ENCODE measurements at places on chromosomes 3 and 15.

DNA sequence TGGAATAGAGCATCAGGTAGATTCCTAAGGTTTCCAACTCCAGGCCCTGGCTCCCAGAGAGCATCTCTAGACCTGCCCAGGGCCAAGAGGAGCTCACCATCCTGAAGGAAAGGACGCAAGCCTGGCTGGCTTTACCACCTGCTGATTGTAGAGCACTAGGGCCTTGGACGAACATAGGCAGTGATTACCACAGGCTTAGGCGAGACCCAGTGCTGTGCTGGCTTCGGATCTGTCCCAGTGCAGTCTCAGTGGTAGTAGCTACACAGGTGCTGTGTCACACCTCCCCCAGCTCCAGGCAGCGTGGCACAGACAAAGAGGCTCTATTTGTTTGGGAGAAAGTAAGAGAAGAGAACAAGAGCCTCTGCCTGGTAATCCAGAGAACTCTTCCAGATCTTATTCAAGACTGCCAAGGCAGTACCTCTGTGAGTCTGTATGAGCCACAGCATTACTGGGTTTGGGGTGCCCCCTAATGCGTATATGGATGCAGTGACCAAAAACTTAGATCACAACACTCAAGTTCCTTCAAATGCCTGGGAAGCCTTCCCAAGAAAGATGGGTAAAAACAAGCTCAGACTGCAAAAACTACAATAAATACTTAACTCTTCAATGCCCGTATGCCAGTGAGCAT is 25.4 kb downstream of the ISG20 start:
- DNase-seq: peak; percentile 25

DNA sequence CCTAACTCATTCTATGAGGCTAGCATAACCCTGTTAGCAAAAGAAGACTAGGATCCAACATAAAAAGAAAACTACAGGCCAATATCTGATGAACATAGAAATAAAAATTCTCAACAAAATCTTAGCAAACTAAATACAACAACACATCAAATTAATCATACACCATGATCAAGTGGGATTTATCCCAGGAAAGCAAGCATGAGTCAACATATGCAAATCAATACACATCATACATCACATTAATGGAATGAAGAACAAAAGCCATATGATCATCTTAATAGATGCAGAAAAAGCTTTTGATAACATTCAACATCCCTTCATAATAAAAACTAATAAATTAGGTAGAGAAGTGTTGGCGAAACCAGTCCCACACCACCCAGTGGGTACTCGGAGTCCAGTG is 136.1 kb upstream of the MME start:
- no peak for DNase-seq

- no peak for DNase-seq
These were observed 20.4 kb downstream of the ARPP21 start for GRCh38 chr3:35659768-35660167.

- DNase-seq: no peak
These were observed at the start of gene ARL14 for GRCh38 chr3:160676547-160677303. Gene ARL14 (plus strand): TSS chr3:160677160. CDS start chr3:160677347, 187 bp downstream.

DNA sequence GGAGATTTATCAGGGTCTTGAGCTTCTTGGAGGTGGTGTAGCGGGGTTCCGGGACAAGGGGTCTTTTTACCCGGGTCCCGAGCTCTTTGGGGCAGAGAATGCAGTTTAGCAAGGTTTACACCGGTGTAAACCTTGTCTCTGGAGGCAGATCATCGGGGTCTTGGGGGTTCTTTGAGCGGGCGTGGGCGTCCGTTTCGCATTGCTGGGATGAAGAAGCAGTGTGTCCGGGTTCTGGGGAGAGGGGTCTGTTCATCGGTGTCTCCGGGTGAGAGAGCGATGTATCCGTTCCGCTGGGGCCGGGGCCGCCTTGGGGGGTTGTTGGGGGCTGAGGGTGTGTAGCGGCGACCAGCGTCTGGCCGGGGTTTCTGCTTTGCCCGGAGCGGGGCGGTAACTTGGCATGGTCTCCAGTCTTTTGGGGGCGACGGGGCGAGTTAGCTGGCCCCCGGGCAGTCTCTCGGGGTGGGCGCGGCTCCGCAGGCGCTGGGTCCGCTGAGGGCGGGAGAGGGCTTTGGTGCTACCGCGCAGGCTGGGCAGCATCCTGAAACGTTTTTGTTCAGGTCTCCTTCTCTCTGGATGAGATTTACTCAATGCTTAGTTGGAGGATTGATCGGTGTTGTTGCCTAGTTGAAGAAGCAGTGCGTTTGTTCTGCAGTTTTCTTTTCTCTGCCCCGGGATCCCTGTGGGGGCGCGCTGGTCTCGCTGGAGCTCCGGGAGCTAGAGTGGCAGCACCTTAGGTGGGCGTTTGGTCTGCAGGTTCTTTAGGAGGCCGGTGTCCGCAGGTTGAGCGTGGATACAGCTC is 843 bp downstream of the GLCE start:
- no peak for DNase-seq

GRCh38 chr3:184289426-184289938 is 9.6 kb upstream of the PSMD2 start:
- no peak for DNase-seq

DNA sequence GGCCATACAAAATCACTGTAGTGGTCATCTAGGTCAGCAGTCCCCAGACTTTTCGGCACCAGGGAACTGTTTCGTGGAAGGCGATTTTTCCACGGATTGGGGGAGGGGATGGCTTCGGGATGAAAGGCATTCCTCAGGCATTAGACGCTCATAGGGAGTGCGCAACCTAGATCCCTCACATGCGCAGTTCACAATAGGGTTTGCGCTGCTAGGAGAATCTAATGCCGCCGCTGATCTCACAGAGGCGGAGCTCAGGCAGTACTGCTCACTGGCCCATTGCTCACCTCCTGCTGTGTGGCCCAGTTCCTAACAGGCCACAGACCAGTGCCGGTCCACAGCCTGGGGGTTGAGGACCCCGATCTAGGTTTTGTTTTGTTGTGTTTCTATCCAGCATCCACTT is 200.1 kb downstream of the SLC9A9 start:
- no peak for DNase-seq

DNA sequence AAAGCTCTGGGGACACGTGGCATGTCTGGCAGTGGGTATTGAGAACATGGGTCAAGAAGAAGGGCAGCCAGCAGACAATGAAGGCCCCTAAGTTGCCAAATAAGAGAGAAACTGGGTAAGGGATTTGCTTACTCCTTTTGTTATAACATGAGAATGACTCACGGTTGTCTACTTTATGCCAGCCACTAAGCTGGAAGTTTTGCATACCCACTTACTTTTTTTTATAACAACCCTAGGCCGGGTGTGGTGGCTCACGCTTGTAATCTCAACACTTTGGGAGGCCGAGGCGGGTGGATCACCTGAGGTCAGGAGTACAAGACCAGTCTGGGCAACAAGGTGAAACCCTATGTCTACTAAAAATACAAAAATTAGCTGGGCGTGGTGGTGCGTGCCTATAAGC is 50.0 kb downstream of the DRD3 start:
- DNase-seq: no peak

GRCh38 chr3:190449801-190450200 is at the start of gene TMEM207:
Gene TMEM207 (minus strand): TSS chr3:190449901. CDS start chr3:190449809, 92 bp downstream.
- DNase-seq: no peak

GRCh38 chr15:56948764-56949101 is 30.3 kb downstream of the TCF12 start:
- DNase-seq: no peak

DNA sequence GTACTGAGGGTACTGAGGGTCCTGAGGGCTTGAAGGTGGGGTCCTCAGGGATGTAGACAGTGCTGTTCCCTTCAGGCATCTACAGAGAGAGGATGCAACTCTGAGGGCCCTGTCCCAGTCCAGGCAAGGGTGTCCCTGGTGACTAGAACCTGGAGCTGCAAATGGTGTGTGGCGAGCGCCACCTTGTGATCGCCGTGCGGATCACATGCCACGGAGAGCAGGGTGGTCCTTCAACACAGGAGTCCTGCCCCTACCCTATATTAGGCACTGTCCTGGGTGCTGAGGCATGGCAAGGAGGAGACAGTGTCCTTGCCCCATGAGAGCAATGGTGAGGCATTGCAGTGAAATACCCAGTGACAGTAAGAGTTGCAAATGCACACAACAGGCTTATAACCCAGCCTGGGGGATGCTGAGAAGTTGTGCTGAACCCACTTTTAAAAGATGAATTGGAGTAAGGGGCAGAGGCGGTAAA is 23.6 kb downstream of the RHCG start:
- peak; percentile 81 for DNase-seq

- no peak for DNase-seq
These were observed 208.1 kb downstream of the OSBPL10 start for GRCh38 chr3:31772758-31773473.

- no peak for DNase-seq
These were observed 11.0 kb downstream of the GABRA5 start for GRCh38 chr15:26877831-26878230.

DNA sequence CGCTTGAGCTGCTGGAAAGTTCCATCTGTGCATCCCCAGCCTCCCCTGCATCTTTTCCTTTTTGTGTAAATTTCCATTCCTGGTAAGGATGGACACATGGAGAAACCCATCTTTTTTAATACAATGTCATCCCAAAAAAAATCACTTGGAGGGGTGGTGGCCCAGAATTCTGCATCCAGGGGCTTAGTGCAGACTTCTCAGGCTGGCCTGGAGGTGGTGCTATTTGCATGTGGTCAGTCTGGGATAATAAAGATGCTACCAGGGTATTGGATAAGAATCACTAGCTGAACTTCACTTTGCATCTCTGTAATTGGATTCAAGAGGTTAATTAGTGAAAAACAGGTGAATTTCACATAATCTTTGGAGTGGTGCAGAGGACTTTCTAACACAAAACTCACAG is 1.8 kb upstream of the ZSCAN2 start:
- DNase-seq: no peak

GRCh38 chr3:106089806-106090205 is 221.0 kb upstream of the CBLB start:
- no peak for DNase-seq

GRCh38 chr3:186207515-186207914 is 98.6 kb upstream of the ETV5 start:
- no peak for DNase-seq

DNA sequence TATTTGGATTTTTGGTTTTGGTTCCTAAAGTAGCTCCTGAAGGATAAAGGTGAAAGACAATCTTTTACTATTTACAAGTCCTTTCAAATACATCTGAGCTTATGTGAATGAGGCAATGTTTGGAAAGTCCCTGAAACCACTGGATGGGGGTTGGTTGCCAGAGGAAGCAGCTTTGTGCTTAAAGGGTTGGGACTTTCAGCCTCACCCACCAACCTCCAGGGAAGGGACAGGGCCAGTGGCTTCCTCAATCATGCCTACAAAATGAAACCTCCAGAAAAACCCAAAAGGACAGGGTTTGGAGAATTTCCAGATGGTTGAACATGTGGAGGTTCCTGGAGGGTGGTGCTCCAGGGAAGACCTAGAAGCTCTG is 20.9 kb upstream of the ABHD17C start:
- DNase-seq: no peak

DNA sequence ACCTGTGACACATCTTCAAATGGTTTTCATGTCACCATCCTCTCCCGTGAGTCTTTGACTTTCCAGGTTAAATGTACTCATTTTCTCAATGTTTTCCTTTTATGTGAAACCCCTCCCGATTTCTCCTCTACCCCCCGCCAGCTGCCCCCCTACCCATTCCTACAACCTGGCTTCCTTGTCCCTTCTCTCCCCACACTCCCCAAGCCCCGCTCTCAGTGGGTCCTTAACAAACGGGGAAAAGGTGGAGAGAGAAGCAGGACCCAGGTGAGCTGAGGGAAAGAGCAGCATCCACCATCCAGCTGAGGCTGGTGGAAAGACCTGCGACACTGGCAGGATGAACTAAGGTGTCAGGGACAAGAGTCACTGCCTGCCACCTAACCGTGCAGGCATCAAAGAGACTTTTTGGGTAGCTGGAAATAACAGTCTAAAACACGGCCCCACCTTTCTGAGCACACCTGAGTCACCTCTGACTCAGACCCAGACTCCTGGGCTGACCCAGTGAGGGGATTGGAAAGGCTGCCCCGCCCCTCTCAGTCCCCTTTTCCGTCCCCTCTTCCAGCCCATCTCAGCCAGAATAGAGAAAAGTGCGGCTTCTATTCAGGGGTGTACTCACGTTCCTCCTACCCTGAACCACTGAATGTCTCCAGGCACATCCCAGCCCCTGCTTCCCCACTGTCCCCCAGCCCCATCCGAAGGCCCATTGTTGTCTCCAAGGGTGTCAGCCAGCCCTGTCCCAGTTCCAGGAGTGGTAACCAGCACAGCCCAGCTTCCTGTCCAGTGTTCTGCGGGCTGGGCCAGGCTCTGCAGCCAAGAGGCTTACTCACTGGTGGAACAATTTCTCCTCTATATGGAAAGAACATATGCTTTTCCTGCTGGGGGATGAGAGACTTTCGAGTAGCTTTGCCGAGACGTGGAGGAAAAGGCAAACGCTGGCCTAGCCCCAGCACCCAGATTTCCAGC is 20.4 kb downstream of the ISG20 start:
- DNase-seq: no peak

GRCh38 chr15:40990789-40991188 is 37.5 kb downstream of the CHAC1 start:
- DNase-seq: no peak

DNA sequence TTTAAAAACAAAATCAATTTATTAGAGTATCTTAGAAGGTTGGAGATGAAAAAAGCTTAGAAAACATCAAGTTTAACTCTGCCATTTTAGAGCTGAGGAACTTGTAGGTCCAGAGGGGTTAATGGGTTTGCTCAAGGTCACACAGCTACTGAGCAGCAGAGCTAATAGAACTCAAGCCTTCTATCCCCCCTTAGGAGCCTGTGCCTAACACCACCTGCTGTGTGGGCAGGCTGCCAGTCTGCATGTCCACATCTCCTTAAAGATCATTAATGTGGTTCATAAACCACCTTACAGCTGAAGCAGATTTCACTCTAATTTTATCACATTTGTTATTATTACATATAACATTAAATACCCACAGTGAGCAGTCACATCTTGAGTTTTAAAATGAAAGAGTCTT is 14.1 kb upstream of the SLC35G2 start:
- DNase-seq: no peak

DNA sequence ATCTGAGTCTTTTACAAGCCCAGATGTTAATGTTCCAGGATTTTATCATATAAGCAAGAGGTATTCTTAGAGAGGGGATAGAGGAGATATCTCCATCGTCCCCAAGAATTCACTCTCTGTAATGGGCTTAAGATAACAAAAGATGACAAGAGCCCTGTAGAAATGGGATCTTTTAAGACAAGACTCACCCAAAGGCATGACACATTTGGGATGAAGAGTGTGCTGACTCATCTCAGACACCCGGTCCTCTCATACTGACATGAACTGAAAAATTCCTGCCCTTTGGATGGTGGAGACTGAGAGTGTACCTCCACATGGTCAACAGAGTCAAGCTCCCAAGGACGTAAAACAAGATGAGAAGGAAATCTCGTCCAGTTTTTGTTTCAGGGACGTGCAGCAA is 11.0 kb downstream of the LEKR1 start:
- DNase-seq: no peak

GRCh38 chr3:136194409-136195257 is 1.5 kb downstream of the MSL2 start:
- peak; percentile 38 for DNase-seq

- no peak for DNase-seq
These were observed 441.3 kb downstream of the TBL1XR1 start for GRCh38 chr3:176755977-176756376.

GRCh38 chr3:45178183-45179023 is 32.2 kb upstream of the CDCP1 start:
- no peak for DNase-seq

Data from mesothelial cell of epicardium (in vitro differentiated cells).